ENCODE measurements at places on chromosomes 11 and 22.

- no peaks in the 10 kb centered on the region for H3K4me1 ChIP-seq
- no peak overlapping the region for H3K4me3 ChIP-seq
- H3K36me3 ChIP-seq, result no peaks in the 10 kb centered on the region
- H3K27me3 ChIP-seq, result no peaks in the 10 kb centered on the region
These were observed 22.4 kb downstream of the MMP10 start for GRCh38 chr11:102757823-102758549.

DNA sequence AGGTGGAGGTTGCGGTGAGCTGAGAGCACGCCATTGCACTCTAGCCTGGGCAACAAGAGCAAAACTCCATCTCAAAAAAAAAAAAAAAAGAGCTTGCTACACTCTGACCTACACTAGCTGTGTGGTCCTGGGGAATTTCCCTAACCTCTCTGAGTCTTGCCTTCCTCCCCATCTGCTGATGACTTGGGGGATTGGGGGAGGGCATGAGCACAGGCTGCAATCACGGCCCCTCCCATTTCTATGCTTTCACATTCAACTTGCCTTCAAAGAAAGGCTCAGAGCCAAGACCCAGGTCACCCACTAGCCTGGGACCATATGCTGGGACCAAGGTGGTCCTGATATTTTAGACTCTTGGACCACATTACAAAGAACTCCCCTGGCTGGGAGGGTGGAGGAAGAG, 39.8 kb upstream of the TEF start:
- H3K27me3 ChIP-seq, result no peaks in the 10 kb centered on the region
- peaks cover 83% of the 10 kb centered on the region for H3K36me3 ChIP-seq
- no peak overlapping the region for H3K4me3 ChIP-seq

DNA sequence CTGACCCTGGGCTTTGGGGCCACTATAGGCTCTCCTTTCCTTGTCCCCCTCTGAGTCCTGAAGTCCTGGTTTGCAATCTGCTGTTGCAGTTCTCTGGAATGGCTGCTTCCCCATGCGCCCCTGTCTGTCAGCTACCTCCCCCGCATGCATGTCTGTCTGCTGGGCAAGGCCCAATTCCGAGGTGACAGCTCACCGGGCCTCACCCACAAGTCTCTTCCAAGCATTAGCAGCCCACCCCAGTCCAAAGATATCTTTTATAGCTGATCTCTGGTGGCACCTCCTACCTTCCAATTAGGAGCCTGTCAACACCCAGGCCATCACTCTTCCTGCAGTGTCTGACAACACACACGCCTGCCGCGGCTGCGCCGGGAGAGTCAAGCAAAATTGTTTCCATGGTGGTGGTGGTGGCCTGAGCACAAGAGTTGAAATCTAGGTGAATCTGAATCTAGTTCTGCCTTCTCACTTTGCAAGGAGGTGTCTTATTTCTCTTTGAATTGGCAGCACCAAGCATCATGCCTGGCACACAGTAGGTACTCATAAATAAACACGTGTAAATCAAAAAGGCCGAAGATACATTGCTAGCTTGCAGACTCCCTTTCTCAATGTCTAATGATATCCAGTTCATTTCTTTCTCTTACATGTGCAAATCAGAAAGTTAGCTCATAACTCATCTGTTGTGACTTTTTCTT, 1.2 kb upstream of the LMO2 start:
- no peaks in the 10 kb centered on the region for H3K27me3 ChIP-seq
- no peak overlapping the region for H3K4me3 ChIP-seq
- no peaks in the 10 kb centered on the region for H3K4me1 ChIP-seq
- DNase-seq, result no peak

DNA sequence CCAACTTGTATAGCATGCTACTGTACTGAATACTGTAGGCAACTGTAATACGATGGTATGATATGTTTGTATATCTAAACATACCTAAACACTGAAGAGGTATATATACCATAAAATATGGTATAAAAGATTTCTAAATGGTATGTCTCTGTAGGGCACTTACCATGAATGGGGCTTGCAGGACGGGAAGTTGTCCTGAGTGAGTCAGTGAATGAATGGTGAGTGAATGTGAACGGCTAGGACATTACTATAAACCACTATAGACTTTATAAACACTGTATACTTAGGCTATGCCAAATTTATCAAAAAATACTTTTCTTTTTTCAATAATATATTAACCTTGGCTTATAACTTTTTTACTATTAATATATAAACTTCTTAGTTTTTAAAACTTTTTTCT, 66.8 kb downstream of the ZC3H12C start:
- H3K27ac ChIP-seq, result no peak overlapping the region
- H3K36me3 ChIP-seq, result peaks cover 49% of the 10 kb centered on the region
- no peak for DNase-seq
- no peaks in the 10 kb centered on the region for H3K27me3 ChIP-seq
- H3K4me3 ChIP-seq, result no peak overlapping the region

- no peaks in the 10 kb centered on the region for H3K36me3 ChIP-seq
- H3K27me3 ChIP-seq, result no peaks in the 10 kb centered on the region
- peaks cover 31% of the 10 kb centered on the region for H3K4me1 ChIP-seq
- H3K27ac ChIP-seq, result no peak overlapping the region
- H3K4me3 ChIP-seq, result no peak overlapping the region
These were observed 27.3 kb downstream of the MARK2 start for GRCh38 chr11:63866211-63866610.

GRCh38 chr11:8998017-8998416, 5.8 kb downstream of the NRIP3 start:
- no peaks in the 10 kb centered on the region for H3K36me3 ChIP-seq
- H3K27ac ChIP-seq, result no peak overlapping the region
- no peaks in the 10 kb centered on the region for H3K4me1 ChIP-seq
- H3K27me3 ChIP-seq, result no peaks in the 10 kb centered on the region
- no peak overlapping the region for H3K4me3 ChIP-seq
- no peak for DNase-seq

GRCh38 chr22:17769013-17769715, 5.1 kb downstream of the BID start:
- H3K27ac ChIP-seq, result no peak overlapping the region
- H3K36me3 ChIP-seq, result no peaks in the 10 kb centered on the region
- H3K27me3 ChIP-seq, result no peaks in the 10 kb centered on the region
- no peak overlapping the region for H3K4me3 ChIP-seq
- H3K4me1 ChIP-seq, result peaks cover 5% of the 10 kb centered on the region
- DNase-seq, result no peak

GRCh38 chr22:42217019-42217751, 53.3 kb downstream of the TCF20 start:
- H3K27ac ChIP-seq, result no peak overlapping the region
- no peaks in the 10 kb centered on the region for H3K27me3 ChIP-seq
- H3K36me3 ChIP-seq, result peaks cover 31% of the 10 kb centered on the region
- DNase-seq, result no peak
- no peaks in the 10 kb centered on the region for H3K4me1 ChIP-seq

DNA sequence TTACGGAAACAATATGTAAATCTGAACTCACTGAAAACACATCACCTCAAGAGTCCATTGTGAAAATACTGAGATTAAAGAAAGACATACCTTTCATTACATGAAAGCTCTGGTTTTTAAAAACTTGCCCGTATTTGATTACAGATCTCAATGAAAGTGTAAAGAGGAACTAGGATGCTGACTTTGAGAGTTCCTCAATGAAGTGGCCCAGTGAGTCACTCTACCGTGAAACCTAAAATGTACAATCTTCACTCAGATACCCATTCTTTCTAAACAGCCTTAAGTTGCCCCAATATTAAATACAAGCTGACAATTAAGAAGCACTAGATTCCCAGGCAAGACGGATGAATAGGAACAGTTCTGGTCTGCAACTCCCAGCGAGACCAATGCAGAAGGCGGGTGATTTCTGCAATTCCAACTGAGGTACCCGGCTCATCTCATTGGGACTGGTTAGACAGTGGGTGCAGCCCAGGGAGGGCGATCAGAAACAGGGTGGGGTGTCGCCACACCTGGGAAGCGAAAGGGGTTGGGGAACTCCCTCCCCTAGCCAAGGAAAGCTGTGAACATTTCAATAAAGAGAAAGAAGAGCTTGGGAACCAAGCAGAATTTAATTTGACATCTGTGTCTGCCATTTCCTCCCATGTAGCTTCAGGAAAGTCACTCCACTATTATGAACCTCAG, 33.8 kb upstream of the OR9G4 start:
- DNase-seq, result no peak
- H3K36me3 ChIP-seq, result no peaks in the 10 kb centered on the region
- no peaks in the 10 kb centered on the region for H3K27me3 ChIP-seq
- no peak overlapping the region for H3K4me3 ChIP-seq
- H3K27ac ChIP-seq, result no peak overlapping the region

DNA sequence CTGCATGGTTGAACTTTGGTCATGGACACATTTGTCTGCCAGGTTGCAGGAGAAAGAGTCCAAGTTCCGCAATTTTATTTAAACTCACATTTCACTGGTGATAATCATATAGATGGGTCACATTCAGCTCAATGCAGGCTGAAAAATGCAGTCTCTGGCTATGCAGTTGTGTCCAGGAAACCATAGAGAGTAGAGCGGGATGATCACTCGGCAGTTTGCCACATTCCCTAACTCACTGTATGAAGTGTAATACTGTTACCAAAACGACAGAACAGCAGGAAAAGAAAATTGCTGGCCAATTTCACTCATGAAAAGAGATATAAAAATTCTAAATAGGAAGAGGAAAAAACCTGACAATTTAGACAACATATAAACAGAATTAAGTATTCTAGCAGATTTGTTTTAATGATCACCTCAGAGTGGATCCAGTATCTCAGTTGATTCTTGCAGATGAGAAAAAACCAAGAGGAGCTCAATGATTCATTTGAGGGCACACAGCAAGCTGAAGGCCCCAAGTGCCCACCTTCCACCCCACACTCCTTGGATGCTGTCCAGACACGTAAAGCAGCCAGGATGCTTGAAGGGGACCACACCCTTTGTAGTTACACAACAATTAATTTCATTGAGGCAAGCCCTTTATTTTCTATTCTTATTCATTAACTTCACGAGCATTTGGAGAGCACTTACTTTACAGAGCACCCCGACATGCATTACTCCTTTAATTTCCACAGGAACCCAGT, 422.3 kb downstream of the SOX6 start:
- no peak for DNase-seq
- no peaks in the 10 kb centered on the region for H3K36me3 ChIP-seq
- H3K27ac ChIP-seq, result no peak overlapping the region
- no peaks in the 10 kb centered on the region for H3K27me3 ChIP-seq
- no peak overlapping the region for H3K4me3 ChIP-seq

- peaks cover 27% of the 10 kb centered on the region for H3K4me1 ChIP-seq
- no peak overlapping the region for H3K4me3 ChIP-seq
- no peaks in the 10 kb centered on the region for H3K27me3 ChIP-seq
- no peaks in the 10 kb centered on the region for H3K36me3 ChIP-seq
- peak; percentile 80 for DNase-seq
These were observed 39.0 kb upstream of the CD44 start for GRCh38 chr11:35100013-35100383.

DNA sequence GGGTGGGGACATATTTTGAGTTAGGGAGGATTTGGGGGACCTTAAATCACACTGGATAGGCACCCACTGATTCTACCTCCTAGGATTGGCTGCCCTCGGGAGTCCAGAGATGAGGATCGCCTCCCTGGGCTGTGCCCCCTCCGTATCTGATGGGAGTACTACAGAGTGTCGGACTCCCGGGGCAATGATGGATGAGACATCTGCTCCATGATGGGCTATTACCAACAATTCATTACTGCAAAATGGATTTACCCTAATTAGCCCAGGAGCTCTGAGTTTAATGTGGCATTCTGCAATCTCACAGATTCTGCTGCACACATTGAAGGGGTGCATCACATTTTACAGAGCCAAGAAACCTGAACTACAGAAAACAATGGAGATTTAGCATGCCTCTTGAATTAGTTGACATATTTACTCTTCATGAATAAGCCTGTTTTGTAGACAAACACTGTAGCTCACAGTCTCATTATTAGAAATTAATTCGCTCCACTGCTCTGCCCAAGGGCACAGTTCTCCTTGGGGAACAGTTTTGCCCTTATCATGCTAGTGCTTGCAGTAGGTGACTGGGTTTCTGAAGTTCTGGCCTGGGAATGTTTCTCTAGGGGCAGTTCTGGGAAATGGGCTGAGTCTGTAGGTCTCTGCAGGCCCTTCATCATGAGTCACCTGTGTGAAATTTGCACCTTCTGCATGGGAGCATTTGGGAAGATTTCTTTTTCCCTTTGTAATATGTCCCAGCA, 217.1 kb upstream of the PLET1 start:
- H3K27ac ChIP-seq, result no peak overlapping the region
- no peaks in the 10 kb centered on the region for H3K27me3 ChIP-seq
- no peak for DNase-seq
- no peak overlapping the region for H3K4me3 ChIP-seq

DNA sequence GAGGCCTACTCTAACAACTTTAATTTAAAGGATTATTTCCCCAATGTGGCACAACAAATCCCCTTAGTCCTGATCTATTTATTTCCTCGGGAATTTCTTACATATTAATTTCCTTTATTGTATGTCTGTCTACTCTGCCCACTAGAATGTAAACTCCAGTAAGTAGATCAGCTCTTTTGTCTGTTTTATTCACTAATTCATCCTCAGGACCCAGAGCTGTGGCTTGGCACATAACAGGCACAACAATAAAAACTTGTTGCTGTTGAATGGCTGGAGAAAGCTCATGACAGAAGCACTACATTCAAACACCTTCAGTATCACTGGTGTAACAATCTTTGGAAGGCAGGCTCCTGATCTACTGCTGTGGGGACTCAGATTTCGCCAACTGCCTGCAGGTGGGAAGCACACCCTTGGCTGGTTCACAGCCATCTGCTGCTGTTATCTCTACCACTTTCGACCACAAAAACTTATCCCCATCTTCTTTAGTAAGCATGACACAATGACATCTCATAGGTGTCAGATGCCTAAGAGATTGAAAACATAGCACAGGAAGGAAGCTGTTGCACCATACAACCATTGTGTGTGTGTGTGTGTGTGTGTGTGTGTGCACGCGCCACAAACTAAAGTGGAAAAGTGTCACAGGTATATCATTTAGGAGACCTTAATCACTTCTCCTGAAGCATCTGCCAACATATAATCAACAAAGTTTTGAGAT, 11.9 kb downstream of the HIRA start:
- H3K27ac ChIP-seq, result no peak overlapping the region
- DNase-seq, result no peak
- no peaks in the 10 kb centered on the region for H3K36me3 ChIP-seq
- H3K4me1 ChIP-seq, result no peaks in the 10 kb centered on the region
- H3K27me3 ChIP-seq, result no peaks in the 10 kb centered on the region

DNA sequence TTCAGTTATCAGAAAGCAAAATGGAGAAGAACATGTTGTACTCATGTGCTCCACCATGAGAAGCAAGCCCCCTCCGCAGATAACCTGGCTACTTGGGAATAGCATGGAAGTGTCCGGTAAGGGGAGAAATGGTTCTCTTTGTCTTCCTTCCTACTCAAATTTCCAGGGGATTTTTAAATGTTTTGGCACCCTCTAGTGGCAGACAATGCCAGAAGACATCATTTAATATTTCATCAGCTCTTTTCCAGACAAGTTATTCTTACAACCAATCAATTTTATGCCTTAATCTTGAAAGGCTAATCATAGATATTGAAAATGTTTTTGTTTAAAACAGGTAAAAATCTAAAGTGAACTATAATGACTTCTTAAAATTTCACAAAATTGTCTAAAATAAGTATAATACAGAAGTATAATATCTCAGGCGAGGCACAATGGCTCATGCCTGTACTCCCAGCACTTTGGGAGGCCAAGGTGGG, 15.7 kb downstream of the CRTAM start:
- no peak overlapping the region for H3K27ac ChIP-seq
- no peaks in the 10 kb centered on the region for H3K4me1 ChIP-seq
- no peaks in the 10 kb centered on the region for H3K36me3 ChIP-seq
- H3K4me3 ChIP-seq, result no peak overlapping the region
- no peak for DNase-seq

- peak overlapping the region; percentile 85 for H3K27ac ChIP-seq
- no peaks in the 10 kb centered on the region for H3K27me3 ChIP-seq
- no peaks in the 10 kb centered on the region for H3K36me3 ChIP-seq
- H3K4me3 ChIP-seq, result no peak overlapping the region
- peaks cover 9% of the 10 kb centered on the region for H3K4me1 ChIP-seq
These were observed 50.7 kb upstream of the SLC35C1 start for GRCh38 chr11:45754261-45754709.
